Mucosa of descending colon (tissue), 3 donors: ENCODE measurements at places on chromosomes 5 and 9. TPM values are rescaled to one million over a fixed set of nuclear protein-coding genes. Genes with fewer than 3 reads are reported as not detected.

SLF1 gene
- total RNA-seq, result 4.8 TPM

PITX1 gene
- total RNA-seq, result 10.7 TPM

HK3 gene
- 2.4 TPM for total RNA-seq

SLC9A3 gene
- 272 TPM for total RNA-seq

OBP2B gene
- total RNA-seq, result not detected

PCDHGC4 gene
- total RNA-seq, result 0.75 TPM

AGXT2 gene
- total RNA-seq, result not detected

SHC3 gene
- total RNA-seq, result 0.35 TPM

MEIKIN gene
- not detected for total RNA-seq

PCDHGA2 gene
- 3.8 TPM for total RNA-seq

EIF4EBP3 gene
- 23.1 TPM for total RNA-seq

AFAP1L1 gene
- total RNA-seq, result 7.3 TPM

GRCh38 chr5:9538504-9538903, 7.4 kb downstream of the SEMA5A start:
- DNase-seq, result no peak

DNA sequence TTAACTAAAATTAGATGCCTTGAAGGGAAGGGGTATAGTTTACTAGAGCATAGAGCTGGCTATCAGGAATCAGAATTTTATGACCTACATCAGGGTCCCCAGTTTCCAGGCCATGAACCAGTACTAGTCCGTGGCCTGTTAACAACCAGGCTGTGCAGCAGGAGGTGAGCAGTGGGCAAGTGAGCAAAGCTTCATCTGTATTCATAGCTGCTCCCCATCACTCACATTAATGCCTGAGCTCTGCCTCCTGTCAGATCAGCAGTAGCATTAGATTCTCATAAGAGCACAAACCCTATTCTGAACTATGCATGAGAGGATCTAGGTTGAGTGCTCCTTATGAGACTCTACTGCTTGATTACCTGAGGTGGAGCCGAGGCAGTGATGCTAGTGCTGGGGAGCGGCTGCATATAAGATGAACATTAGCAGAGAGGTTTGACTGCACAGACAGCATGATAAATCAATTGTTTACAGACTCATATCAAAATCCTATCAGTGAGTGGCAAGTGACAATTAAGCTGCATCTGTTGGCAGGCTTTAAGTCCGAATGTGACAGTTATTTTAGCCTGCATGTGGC, 44.6 kb downstream of the TAF11L14 start:
- no peak for DNase-seq

GRCh38 chr9:117247266-117247665, 167.6 kb downstream of the ASTN2 start:
- DNase-seq, result no peak

DNA sequence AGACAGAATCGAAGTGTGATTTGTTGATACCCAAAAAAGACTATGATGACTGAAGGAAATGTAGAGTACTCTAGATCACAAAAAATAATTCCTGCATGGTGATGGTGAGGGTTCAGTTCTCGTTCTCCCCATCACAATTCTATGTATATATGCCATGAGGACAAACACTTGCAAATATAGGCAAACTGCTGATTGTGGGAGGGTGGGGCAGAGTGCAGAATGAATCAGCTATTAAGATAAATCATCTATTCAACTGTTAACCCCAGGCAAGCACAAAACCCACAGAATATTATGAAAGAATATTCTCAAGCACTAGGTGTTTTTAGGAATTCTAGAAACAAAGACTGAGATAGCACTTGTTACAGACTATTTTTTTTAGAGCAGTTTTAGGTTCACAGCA, 13.9 kb upstream of the UBLCP1 start:
- DNase-seq, result no peak

DNA sequence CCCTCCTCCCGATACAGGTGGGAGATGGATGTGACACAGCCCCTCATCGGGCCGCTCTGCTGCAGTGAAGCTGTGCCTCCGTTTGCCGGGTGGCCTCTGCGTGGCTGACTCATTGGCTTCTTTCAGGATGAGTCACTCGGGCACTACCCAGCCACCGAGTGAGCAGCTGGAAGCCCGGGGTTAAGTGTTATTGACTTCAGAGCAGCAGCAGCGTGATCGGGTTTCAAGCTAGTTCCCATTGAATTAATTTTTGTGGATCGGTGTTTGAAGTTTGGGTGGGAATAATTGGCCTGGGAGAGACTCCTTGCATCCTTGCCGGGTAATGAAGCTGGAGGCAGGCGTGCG, 266.4 kb upstream of the IRX4 start:
- DNase-seq, result no peak

GRCh38 chr9:6188466-6188865, 27.1 kb upstream of the IL33 start:
- no peak for DNase-seq

DNA sequence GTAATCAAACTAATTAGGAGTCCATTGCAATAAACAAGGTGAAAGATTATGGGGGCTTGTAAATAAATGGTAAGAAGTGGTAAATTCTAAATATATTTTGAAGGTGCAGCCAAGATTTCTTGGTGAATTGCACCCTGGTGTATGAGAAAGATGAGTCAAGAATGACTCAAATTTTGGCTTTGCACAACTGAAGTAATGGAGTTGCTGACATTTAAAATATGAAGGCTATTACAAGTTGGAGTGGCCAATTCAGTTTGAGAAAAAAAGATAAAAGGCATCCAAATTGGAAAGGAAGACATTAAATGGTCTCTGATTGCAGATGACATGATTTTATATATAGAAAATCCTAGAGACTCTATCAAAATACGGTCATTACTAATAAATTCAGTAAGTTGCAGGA, 2330.6 kb downstream of the MAT2B start:
- DNase-seq, result no peak

GRCh38 chr5:77155179-77155785, 55.2 kb upstream of the PDE8B start:
- DNase-seq, result no peak

- no peak for DNase-seq
These were observed 205.5 kb upstream of the EFNA5 start for GRCh38 chr5:107876261-107876660.

- no peak for DNase-seq
These were observed 130.2 kb downstream of the PCSK5 start for GRCh38 chr9:76020652-76021051.

DNA sequence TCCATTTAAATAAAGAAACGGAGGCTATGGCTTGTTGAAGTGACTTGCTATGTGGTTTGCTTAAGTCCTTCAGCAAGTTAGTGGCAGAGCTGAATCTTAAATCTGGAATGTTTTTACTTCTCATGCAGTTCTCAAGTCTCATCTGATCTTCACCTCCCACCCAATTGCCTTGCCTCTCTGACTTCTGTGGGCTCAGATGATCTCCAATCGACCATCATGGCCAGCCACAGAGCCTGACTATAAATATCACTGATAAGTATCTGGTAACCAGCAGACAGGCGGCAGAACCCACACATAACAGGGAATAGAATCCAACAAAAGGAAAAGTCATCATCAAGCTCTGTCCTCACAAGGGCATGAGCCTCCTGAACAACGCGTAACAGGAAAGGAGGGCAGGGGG, 149.9 kb downstream of the FAM114A2 start:
- DNase-seq, result no peak

DNA sequence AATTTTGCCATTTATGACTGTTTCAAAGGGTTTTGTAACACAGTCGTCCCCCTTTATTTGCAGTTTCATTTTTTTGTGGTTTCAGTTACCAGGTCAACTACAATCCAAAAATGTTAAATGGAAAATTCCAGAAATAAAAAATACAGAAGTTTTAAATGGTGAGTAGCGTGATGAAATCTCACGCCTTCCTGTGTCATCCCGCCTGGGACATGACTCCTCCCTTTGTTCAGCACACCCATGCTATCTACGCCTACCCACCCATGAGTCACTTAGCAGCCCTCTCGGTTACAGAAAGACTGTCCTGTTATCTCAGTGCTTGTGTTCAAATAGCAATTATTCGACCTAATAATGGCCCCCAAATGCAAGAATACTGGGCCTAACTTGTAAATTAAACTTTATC, 765.3 kb upstream of the ADAMTS16 start:
- no peak for DNase-seq

DNA sequence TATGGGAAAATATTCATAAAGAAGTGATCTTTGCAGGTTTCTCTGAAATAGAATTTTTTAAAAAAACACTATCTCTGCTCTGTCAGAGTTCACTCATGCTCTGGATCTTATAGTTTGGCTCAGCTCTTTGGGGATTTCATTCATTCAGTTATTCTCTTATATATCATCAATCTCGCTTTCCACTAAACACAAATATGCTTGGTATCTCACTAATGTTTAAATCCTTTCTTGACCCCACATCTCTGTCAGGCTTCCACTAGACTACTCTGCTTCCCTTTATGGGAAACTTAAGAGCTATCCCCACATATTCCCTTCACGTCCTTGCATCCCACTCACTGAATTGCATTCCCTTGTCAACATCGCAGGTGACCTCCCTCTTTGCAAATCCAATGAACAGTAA, 396.1 kb downstream of the ENC1 start:
- DNase-seq, result no peak

GRCh38 chr5:9188956-9189355, 356.9 kb downstream of the SEMA5A start:
- no peak for DNase-seq

- DNase-seq, result no peak
These were observed 4.8 kb downstream of the KIAA0825 start for GRCh38 chr5:94613583-94613982.

DNA sequence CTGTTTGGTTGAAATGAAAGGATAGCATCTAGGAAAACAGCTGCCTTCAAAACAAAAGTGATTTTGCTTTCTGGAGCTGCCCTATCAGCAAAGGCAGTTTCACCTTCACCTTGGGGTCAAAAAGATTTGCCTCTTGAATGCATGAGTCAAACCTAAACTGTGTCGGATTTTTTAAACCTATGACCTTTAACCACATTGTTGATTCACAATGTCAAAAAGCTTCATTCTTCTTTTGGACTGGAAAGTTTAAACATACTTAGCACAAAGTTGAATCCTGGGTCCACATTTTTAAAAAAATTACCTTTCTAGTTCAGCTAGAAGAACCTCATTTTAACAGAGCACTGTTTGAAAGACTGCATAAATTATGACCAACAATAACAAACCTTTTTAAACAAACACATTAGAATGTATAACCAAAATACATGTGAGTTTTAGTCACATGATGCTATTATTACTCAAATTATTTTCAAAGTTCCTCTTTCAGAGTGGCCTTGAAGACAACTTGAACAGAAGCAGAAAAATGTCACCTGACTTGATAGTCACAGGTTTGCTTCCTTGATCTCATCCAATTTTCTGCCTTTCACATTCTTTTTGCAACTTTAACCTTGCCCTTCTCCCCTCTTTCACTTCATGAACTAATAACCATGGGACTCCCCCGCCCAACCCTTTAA, 109.7 kb upstream of the LHFPL2 start:
- no peak for DNase-seq

GRCh38 chr5:39933061-39933460, 508.3 kb upstream of the DAB2 start:
- no peak for DNase-seq

DNA sequence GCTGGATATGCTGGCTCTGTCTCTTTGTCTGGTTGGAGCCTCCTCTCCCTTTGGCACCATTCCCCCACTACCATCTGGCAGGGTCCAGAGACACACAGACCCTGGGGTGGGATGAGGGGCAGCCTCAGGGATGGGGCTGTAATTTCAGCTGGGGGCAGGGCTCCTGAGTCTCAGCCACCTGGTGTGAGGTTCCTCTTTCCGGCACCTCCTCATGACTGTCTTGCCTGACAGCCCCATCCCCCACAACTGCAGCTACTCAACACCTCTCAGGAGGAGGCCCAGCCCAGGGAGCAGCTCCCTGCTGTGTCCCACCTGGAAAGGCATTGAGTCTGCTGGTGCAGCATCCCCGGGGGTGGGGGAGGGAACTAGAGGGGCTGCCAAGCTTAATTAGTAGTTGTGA, 11.7 kb upstream of the RPS14 start:
- no peak for DNase-seq

DNA sequence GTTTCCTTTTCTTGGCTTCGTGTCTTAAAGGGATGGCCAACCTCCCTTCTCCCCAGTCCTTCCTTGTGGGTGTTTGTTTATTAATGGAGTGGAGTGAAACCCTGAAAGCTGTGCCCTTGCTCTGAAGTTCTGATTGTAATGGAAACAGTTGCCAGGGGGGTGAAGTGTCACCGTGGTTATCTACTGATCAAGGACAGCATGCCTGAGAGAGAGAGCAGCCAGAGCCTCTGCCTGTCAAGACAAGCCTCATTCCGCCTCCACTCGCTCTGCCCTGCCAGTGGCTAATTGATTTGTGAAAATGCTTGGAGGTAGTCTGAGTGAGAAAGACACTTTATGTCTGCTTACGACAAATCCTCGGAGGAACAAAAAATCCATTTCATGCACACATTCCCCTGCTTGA, 143.7 kb upstream of the SLC30A5 start:
- no peak for DNase-seq

GRCh38 chr9:132293145-132293721, 61.6 kb downstream of the SETX start:
- DNase-seq, result no peak

GRCh38 chr9:96172797-96173196, 129.2 kb downstream of the HSD17B3 start:
- DNase-seq, result no peak

GRCh38 chr9:116632990-116633838, 53.9 kb upstream of the TRIM32 start:
- DNase-seq, result no peak

DNA sequence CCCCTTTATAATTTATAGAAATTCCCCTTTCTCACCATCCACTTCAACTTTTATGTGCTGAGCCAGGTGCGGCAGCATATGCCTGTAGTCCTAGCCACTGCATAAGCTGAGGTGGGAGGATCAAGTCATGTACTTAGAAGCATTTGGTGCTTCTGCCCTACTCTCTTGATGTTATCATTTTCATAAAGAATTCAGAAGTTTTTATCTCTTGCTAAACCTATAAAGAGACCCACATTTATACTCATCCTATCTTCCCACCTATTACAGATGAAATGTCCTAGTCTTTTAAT, 18.5 kb downstream of the HMMR start:
- no peak for DNase-seq

- DNase-seq, result no peak
These were observed 10.2 kb downstream of the GLIS3 start for GRCh38 chr9:4289411-4290326.

DNA sequence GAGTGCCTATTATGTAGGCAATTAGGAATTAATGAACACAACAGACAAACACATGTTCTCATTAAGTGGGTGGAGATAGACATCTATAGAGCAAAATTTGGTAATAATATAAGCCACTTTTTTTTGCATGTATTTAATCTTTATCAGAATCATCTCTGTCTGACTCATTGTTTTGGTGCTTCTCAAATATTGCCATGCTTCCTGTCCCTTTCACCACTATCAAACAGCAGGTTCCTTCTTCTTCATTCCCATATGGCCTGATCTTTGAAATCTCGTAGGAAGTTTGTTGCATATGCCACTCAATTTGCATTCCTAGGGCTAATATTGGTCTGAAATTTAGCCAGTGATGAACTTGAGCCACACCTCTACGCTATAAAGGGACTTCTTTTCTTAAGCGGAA, 128.9 kb upstream of the SPEF2 start:
- no peak for DNase-seq

GRCh38 chr9:98964201-98964600, 20.5 kb downstream of the COL15A1 start:
- no peak for DNase-seq
